ENCODE measurements at places on chromosomes 2 and 18.

DNA sequence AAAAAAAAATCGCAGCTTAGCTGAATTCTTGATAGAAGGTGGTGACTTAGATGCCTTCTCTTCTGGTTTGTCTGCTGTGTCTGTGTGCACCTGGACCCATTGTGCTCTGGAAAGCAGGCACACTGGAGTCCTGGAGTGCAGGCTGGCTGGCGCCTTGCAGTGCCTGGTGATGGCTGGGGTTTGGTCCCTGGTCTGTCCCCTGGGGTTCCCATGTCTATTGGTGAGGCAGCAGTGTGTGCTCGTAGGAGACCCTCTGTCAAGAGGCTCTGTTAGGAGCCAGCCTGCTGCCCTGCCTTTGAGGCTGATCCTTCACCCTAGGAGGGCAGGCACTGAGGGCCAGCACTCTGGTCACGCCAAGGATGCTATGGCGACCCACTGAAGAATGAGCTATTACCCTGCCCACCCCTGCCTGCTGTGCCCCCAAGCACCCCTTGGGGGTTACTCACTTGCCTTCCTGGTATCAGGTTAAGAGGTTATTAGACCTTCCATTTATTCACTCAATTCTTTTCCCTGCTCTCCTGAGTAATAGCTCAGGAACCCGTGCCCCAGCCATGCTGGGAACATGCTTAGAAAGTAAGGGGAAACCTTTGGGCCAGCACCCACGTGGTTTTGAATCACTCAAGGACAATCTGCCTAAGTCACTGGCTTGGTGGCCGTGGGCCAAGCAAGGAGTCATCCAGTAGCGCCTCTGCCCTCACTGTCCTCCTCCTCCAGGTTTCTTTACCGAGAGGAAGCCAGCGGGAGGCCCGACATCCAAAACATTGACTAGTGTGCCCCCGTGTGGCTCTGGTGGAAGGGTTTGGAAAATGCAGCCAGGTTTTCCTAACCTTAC lies 284.5 kb downstream of the PRKCE start:
- DNase-seq: peak; percentile 94

- no peak for DNase-seq
Observed at GRCh38 chr18:13502585-13502984, 223.8 kb downstream of the FAM210A start.

GRCh38 chr2:11771971-11772615 lies 25.7 kb downstream of the LPIN1 start:
- no peak for DNase-seq

GRCh38 chr2:28976584-28976983 lies 4.5 kb upstream of the TOGARAM2 start:
- peak; percentile 57 for DNase-seq

GRCh38 chr2:171855401-171855800 lies 38.6 kb downstream of the SLC25A12 start:
- no peak for DNase-seq

DNA sequence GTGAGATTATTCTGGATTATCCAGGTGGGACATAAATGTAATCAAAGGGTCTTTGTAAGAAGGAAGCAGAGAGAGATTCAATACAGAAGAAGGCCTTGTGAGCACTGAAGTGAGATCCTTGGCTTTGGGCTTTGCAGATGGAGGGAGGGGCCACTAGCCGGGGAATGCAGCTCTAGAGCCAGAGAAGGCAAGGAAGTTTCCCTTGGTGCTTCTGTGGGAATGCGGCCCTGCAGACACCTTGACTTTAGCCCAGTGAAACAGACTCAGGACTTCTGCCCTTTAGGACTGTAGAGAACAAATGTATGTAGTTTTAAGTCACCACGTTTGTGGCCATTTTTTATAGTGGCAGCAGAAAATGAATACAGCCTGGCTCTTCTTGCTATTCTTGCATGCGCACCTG lies 8.1 kb downstream of the NEU2 start:
- no peak for DNase-seq

GRCh38 chr2:237652181-237652580 lies 24.8 kb downstream of the LRRFIP1 start:
- DNase-seq: no peak

DNA sequence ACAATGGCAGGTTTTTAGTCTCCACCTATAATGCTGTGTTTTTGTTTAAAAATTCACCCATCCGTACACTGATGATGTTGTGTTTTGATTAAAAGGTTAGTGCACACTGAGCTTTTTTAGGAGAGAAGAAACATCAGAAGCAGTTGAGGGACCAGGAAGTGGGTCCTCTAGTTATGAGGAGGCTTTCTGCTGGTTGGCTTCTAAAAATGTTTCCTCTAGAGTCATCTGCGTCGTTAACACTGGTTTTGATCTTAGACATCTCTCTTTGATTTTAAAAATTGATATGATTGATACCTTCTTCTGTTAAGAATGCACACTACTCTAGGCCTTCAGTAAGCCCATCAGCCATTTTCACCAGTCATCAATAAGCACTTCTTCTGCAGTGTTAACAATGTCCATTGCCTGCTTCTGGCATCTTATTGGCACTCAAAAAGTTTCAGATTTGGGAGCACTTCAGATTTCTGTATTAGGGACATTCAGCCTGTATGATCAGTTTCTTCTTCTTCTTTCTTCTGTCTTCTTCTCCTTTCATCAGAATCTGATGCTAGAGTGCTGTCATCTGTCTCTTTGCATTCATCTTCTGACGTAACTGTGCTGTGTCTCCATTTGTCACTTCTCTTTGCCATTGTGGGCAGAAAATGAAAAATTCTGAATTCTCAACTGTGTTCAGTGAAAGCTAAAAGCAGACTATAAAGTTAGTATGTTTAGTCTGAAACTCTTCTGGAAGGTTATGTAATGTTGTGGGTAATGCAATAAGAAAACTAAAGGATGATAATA lies 56.3 kb downstream of the PHLPP1 start:
- no peak for DNase-seq

GRCh38 chr2:30717081-30717650 lies 90.1 kb downstream of the CAPN13 start:
- DNase-seq: no peak

DNA sequence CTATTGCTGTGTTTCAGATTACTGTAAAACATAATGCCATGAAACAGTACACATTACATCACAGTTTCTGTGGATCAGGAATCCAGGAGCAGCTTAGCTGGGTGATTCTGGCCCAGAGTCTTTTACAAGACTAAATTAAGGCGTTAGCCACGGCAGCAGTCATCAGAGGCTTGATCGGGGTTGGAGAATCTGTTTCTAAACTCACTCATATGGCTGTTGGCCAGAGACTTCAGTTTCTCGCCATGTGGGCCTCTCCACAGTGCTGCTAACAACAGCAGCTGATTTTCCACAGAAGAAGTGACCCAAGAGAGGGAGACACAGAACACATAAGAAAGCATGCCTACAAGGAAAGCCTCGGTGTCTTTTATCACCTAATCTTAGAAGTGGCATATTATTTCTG lies 89.2 kb upstream of the MYO3B start:
- DNase-seq: no peak

- DNase-seq: no peak
Observed at GRCh38 chr18:45541421-45541820, 73.9 kb upstream of the SLC14A2 start.

DNA sequence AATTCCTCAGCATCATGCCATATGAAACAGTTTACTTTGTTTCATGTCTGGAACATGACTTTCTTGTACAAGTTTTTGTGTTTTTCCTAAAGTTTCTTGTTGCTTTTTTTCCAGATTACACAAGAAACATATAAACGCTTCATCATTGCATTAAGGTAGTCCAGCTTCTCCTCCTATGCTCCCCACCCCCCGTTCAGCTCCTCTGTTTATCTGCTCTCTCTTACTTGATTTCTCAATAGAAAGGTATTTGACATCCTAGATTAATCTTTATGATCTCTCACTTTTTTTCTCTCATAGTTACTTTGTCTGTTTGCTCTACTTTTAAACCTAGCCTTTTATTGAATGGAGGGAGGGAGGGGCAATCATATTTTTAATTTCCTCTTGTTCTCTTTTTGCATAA lies 25.4 kb downstream of the SLC40A1 start:
- peak; percentile 12 for DNase-seq

DNA sequence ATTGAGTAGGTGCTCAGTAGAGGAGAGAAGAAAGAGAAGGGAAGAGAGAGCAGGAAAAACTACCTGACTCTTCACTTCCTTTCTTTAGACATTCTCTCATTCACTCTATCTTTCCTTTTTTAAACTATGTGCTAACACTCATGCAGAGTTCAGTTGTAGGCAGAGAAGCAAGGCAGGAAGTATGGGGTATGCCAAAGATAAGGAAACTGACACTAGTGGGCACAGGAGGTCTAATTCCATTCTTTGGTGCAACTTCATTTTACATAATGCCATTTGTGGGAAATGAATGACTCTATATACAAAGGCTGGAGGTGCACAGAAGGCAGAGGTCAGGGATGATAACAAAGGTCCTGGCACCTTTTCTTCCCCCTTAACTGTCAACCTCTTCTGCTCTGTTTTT lies 35.1 kb upstream of the ACVR1 start:
- no peak for DNase-seq

GRCh38 chr2:202165208-202165607 lies 73.2 kb downstream of the SUMO1 start:
- no peak for DNase-seq

DNA sequence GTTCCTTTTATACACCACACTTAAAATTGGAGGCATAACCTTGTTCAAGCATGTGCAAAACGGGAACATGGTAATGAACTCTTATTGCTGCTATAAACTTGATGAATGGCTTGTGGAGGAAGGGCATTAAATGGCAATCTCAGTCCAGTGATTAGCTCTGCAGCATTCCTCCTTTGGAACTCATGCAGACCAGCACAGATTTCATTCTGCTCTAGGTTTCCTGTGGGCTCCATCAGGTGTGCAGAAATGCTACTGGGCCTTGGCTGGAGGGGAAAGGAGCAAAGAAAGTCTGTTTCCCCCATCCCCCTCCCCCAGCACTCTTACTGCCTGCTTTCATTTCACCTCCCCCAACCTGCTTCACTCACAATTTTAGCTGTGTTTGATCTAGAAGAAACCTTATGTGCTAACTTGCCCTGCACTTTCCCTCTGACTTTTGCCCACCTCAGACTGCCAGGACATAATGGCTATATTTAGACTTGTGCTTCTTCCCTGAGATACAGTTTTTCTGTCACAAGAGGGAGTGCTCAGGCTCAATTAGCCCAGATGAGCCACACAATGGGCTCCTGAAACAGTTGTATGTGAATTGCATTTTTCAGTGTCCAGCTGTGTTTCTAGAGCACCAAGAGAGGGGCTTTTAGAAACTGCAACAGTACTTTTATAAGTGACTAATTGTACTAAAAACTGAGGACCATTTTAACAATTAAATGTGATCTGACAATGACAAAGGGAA lies 109.8 kb downstream of the FSHR start:
- DNase-seq: no peak

GRCh38 chr2:104473546-104473945 lies 380.4 kb upstream of the POU3F3 start:
- DNase-seq: no peak

GRCh38 chr2:240894006-240894405 lies 1.9 kb downstream of the MAB21L4 start:
- DNase-seq: no peak

DNA sequence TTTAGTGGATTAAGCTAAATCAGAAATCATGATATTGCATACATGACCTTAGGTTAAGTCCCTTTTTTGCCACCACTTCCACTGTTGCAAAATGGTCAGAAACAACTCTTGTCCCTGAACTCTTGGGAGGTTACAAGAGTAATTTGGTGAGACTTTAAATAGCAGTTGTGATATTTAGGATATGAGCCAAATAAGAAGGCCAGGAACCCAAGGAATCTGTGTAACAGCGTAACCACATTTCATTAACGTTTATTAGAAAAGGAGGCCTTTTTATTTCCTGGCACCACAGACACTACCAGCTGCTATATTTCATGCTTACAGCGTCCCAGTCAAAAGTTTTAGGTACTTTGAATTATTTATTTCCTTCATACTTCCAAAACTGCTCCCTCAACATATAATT lies 268.0 kb downstream of the GPD2 start:
- DNase-seq: no peak

- no peak for DNase-seq
Observed at GRCh38 chr2:215750763-215751162, 262.6 kb downstream of the MREG start.

- no peak for DNase-seq
Observed at GRCh38 chr18:35190948-35191697, 49.7 kb upstream of the ZNF397 start.

DNA sequence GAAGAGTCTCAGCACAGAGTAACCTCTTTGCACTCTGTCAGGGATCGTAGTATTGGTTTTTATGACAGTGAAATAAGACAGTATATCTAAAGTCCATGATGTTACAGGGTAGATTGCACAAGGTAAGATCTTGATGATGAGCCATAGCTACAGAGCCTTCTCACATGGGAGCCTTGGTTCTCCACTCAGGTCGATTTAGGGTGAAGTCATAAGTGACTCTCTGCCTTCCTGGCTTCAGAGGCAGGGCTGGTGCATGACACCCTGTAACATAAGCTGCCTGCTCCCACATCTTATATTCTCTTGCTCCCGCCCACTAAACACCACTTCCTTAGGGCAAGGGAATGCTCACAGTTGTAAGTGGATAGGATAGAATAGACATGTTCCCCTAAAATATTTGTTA lies 13.3 kb downstream of the DAPL1 start:
- no peak for DNase-seq

- peak; percentile 66 for DNase-seq
Observed at GRCh38 chr18:46278481-46279465, 174.6 kb downstream of the HAUS1 start.

GRCh38 chr2:239806758-239807434 lies 218.2 kb downstream of the NDUFA10 start:
- no peak for DNase-seq

DNA sequence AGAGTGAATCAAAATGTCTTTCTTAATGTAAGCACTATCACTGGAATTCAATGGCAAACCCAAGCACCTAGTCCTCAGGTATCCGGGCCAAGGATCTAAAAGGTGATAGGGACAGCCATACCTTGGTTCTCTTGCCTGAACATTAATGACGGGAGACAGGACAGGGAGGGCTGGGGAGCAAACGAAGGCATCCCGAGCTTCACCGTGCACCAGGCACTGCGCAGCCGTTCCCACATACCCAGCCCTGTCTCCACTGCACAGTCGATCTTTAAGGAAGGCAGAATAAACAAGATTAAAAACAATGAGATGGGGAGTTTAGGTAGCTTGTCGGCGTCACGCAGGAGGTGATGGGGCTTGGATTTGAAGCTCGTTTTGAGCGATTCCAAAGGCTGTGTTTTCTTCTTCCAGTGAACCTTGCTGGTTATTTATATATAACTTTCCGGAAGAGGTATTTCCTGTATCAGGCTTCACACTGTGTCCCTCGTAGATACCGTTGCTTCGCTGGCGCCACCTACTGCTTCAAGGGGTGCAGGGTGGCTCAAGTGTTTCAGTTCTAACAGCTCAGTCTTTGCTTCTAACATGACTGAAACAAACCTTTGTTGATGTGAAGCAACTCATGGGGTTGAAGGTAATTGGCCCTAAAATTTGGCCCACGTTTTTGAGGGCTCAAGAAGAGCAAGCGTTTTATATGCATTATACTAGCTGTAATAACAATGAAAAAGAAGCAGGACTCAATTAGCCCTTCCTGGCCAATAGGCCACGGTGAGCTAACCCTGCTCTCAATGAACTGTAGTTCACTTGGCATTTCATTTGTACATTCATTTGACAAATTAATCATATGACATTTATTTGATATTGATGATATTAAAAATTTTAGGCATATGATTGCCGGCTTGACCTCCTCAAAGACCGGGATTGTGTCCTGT lies 77.4 kb downstream of the DCDC2C start:
- peak; percentile 26 for DNase-seq

- DNase-seq: no peak
Observed at GRCh38 chr2:195619590-195619989, 37.4 kb upstream of the SLC39A10 start.

- no peak for DNase-seq
Observed at GRCh38 chr2:145323512-145323911, 803.6 kb upstream of the ZEB2 start.
